ENCODE measurements at places on chromosomes 5 and 9.

- DNase-seq: no peak
Observed at GRCh38 chr5:135693371-135693955, 114.7 kb upstream of the CXCL14 start.

DNA sequence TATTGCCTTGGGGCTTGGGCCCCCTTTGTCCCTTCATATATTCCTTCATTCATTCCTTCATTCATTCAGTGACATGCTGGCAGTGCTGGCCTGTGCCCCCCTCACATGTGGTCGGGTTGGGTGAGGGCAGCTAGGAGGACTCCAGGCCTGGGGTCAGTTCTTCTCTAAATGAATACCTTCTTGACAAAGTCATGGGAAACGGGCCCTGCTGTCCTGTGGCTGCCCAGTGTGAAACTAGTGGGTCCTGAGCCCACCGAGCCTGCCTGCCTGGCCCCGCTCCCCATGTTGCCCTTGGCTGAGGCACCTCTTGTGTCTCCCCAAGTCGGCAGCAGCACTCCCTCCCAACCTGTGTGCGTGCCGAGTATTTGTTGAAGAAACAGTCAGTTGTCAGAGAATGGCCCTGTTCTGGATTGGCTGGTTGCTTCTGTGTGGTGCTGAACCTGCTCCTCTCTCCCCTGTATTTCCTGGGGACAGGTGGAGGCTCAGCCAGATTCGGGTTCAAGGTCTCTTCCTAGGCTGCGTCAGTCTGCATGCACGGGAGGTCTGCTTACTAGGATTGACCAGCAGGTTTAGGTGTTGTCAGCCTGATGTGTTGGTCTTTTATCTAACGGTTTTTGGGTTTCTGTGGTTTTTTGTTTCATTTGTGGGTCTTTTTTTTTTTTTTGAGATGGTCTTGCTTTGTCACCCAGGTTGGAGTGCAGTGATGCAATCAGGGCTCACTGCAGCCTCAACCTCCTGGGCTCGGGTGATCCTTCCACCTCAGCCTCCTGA, 3.0 kb upstream of the CEL start:
- DNase-seq: no peak

- DNase-seq: no peak
Observed at GRCh38 chr5:74556631-74557595, 83.6 kb downstream of the ENC1 start.

DNA sequence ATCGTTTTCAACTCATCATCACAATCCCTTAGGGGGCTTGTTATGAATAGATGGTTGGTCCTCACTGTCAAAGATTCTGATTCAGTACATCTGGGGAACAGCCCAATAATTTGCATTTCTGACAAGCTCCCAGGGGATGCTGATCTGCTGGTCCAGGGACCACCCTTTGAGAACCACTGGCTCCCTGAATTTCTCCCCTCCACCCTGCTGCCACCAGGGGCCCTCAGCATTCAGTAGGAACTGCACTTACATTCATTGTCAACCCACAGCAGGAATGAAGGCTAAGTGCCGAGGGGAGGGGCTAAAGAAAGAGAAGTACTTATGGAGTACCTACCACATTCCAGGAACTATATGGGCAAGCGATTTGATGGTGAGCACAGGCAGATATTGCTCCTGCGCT, 85.9 kb downstream of the BOD1 start:
- DNase-seq: no peak

DNA sequence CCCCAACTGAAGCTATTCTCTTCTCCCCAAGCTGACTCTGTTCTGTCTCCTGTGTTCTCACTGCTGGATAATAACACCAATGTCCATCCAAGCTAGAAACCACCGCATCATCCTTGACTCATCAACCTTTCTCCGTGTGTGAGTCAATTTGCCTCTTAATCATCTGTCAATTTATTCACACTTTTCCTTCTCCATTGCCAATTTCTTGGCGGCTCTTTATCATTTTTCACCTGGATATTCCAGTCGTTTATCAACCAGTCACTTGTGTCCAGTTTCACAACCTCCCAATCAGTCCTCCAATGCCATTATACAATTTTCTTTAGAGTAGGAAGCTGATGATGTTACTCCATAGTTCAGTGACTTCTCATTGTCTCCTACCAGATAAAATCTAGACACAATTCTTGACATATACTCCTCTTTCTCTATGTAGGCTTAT, 45.4 kb upstream of the LIFR start:
- no peak for DNase-seq

DNA sequence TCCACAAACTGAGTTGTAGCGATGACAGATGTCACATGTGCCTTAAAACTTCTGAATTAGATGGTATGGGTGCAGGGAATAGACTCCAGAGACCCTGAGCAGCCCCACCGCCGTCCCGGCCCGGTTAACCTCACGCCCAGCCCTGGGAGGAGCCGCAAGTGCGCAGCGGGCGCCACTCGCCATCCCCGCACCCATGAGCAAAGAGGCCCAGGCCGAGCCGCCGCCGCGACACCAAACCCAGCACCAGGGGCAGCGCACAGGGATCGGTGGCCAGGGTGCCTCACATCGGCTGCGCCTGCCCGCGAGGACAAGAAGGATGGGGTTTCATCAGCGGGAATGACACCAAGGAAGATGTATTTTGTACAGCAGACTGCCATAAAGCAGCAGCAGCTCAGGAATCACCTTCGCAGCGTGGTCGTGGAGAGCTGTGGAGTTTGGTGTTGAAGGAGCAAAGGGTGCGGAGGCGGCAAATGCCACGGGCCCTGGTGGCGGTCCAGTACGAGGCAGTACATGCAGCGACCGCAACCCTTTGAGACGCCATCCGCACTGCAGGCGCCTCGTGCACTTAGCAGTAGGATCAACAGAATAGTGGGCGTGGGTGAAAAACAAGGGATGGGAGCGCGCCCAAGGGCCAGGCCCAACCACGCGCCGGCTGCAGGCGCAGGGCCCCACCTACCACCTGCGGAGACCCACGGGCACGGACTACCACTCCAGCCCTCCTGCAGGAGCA, 89.7 kb downstream of the ZNF366 start:
- no peak for DNase-seq

- DNase-seq: no peak
Observed at GRCh38 chr5:31007672-31008071, 185.8 kb upstream of the CDH6 start.

DNA sequence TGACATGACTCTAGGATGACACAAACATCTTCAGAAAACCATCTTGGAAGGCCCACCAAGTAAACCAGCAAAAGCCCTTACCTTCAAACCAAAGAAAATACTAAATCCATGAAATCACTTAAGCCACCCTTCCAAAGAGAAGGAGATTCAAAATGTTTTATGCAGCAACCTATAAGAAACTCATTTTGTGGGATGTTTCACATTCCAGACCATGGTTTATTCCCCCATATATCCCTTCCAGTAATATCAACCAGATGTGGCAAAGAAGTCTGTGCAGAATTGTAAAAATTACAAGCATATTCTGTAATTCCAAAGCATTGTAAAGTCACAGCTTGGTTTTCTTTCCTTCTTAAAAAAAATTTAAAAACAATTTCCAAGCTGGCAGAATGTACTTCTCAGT, 117.4 kb downstream of the SLIT3 start:
- DNase-seq: no peak

GRCh38 chr9:77305622-77306400, 128.5 kb downstream of the VPS13A start:
- DNase-seq: no peak

GRCh38 chr9:104810421-104811339, 46.8 kb downstream of the NIPSNAP3B start:
- no peak for DNase-seq

- no peak for DNase-seq
Observed at GRCh38 chr9:37645903-37646506, 4.7 kb upstream of the FRMPD1 start.

GRCh38 chr9:33934188-33934878, 114.4 kb downstream of the UBAP2 start:
- DNase-seq: no peak

DNA sequence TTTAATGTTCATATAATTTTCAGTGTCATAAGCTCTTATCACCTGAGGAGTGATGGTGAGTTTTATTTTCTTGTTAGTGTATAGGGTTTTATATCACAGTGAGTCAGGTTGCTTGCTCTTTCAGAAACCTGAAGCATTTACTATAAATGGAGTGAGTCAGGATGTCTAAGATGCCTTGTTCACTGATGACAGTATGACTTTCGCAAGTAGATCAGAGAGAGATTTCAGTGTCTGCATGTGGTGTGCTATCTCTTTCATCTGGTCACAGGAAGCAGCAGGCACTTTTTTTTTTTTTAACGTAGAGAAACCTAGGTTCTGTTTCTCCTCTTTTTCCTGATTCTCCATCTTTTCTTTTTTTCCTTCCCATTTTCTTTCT, 237.1 kb downstream of the DMRTA1 start:
- DNase-seq: no peak

DNA sequence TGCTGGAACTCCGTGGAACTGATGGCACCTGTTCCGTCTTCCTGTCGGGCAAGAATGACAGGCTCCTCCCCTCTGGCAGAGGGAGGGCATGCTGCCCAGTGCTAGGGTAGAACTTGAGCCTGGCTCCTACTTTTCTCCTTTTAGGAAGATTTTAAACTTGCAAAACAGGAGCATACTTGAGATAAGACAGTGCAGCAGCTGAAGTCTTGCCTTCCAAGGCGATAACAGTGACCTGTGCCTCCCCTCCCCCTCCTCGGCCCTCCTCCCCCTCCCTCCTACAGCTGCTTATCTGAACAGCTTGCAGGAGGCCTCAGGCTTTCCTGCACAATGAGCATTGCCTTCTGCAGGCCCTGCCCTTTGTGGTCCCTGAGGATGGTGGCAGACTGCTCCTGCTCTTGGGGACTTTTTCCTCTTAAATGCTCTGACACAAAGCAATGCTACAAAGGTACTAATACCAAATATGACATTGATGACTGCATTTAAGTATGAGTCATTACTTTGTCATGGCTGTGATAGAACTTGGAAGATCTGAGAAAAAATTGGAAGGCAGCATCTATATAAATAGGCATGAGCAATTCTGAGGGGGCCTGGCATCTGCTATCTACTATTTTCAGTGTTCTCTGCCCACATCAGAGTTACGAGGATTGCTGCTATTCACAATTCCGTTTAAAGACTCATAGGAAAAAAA, 2.0 kb downstream of the GADD45G start:
- DNase-seq: no peak

GRCh38 chr5:66864240-66864884, 268.2 kb downstream of the MAST4 start:
- no peak for DNase-seq

DNA sequence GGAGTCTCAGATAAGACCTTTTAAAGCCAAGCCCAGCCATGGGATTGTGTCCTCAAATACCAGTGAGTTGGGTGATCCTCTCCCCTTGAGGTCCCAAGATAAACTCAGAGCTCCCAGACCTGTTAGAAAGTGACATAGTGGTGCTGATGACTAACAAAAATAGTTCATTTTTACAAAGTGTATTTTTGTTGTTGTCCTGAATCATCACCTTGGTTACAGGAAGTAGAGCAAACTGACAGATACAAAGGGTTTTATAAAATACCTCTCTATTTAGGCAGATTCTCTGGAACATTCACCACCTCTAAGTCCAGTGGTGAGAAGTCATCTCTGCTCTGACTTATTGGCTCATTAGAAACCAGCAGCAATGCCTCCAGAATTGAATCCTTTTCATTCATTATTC, 259.3 kb downstream of the CEMIP2 start:
- DNase-seq: no peak

- no peak for DNase-seq
Observed at GRCh38 chr9:96382175-96382574, 1.3 kb downstream of the SLC35D2 start.

DNA sequence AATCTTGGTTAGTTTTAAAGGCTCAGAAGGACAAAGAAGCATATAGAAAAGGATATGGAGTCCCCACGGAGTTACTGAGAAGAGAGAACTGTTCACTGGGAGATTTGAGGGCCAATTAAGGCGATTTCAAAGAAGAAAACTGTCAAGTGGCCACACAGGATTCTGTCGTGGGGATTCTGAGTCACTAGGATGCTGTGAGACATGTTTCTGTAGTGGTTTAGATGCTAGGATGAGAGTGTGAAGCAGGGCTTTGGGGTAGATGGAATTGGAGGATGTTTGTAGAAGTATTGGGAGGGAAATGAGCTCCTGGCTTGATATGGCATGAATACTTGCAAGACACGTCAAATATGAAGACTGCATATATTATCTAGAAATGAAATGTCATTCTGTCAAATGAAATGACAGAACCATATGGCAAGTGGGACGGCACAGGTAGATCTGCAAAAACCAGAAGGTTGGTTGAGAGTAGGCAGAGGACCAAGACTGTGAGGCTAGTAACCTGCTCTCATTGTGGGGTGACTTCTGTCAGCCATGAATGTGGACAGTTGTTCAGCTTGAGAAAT, 136.3 kb upstream of the SPRY4 start:
- no peak for DNase-seq

DNA sequence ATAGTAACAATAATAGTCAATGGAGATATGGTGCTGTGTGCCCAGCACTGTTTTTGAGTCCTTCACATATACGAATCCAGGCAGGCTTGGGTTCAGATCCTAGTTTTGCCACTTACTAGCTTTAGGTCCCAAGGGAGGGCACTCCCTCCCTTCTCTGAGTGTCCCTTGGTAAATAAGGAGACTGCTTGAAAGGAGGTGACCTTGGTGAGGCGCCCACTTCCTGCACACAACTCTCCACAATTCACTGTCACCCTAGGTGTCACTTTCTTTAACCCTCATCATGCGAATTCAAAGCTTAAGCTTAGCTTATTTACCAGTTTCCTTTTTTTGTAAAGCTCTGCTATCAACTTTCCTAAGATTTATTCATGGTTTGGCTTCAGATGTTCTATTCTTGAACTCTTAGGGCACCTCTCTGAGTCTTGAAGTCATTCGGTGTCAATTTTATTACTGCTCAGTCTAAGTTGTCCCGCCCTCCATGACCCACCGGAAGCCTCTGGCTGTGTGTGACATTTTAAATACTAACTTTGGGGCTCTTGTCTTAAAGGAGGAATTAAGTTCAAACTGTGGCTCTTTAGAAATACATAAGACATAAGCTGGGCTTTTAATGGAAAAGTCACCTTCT, 170.7 kb upstream of the ZNF618 start:
- DNase-seq: no peak

DNA sequence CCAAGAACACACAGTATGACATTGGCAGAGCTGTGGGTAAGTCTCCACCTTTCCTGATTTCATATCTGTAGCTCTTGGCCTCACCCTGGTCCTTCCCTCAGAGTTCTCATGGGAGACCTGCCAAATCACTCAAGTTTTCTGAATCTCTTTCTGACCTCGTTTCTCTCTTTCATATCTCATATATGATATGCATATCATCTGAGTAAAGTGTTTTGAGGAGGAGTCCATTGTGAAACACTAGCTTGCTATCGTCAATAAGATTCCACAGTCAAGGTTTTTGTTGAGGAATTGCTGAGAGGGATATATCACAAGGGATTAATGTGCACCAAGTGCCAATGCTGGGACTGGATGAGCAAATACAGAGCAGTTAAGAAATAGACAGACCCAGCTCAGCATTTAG, 739.2 kb downstream of the BRINP1 start:
- no peak for DNase-seq

- no peak for DNase-seq
Observed at GRCh38 chr9:99725852-99726251, 95.8 kb upstream of the NR4A3 start.

All from tibial artery (tissue), 4 donors.